ENCODE measurements at places on chromosomes 11 and 22. TPM values are rescaled to one million over a fixed set of nuclear protein-coding genes. Genes with fewer than 3 reads are reported as not detected.

GRCh38 chr11:81331088-81331487, 1402.6 kb downstream of the FAM181B start:
- DNase-seq, result no peak

- DNase-seq, result no peak
Observed at GRCh38 chr22:17375914-17376614, 6.8 kb downstream of the CECR2 start.

The MUC2 gene
- not detected for total RNA-seq

GRCh38 chr22:39361496-39361895, 11.7 kb downstream of the SYNGR1 start:
- DNase-seq, result no peak

DNA sequence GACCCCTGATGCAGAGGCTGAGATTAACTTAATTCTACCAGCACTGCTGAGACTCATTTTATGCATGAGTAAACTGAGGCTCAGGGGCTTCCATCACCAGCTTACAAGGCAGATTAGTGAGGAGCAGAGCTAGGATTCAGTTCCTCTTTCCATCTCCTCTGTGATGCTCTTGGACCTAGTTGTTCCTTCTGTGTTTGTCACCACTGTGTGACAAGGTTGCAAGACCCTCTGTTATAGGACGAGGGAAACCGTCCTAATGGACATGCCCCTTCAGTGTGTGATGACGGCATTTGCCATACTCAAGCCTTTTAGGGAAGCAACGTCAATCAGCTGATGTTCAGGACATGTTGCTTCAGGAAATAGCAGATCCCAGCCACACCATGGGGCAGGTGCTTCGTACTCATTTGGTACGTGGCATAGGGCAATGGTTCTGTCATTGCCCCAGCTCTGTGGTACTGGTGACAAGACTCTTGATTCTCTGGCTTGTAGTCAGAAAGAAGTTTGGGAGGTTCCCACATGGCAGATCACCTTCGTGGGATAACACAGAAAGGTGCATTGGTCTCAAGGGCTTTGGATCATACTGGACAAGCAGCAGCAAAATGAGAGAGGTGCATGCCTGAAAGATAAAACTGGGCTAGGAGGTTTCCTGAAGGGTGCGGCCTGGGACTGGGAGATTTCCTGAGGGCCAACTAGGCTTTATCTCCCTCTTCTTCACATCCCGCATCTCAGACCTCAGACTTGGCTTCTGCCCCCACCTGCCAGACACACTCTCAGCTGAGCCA, 23.9 kb upstream of the CD44 start:
- no peak for DNase-seq

GRCh38 chr11:58830673-58831301, 13.7 kb downstream of the GLYATL2 start:
- no peak for DNase-seq

DNA sequence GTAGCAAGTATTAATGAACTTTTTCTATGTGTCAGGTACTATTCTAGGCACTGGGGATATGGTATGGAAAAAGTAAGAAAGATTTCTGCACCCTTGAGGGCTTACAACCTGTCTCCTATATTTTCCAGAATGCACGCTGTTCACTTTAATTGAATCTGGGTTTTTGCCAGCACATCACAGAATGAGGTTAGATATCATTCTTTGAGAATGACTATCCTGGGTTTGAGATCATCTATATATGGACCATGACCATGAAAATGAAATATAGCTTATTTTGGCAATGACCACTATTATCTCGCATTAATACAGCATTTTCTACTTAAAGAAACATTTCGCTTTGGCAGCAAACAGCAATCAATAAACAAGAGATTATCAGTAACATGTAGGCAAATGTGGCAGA, 46.9 kb downstream of the C11orf71 start:
- DNase-seq, result no peak

The KDM4F gene
- total RNA-seq, result not detected

- DNase-seq, result no peak
Observed at GRCh38 chr11:125069796-125070195, 6.7 kb downstream of the SLC37A2 start.

DNA sequence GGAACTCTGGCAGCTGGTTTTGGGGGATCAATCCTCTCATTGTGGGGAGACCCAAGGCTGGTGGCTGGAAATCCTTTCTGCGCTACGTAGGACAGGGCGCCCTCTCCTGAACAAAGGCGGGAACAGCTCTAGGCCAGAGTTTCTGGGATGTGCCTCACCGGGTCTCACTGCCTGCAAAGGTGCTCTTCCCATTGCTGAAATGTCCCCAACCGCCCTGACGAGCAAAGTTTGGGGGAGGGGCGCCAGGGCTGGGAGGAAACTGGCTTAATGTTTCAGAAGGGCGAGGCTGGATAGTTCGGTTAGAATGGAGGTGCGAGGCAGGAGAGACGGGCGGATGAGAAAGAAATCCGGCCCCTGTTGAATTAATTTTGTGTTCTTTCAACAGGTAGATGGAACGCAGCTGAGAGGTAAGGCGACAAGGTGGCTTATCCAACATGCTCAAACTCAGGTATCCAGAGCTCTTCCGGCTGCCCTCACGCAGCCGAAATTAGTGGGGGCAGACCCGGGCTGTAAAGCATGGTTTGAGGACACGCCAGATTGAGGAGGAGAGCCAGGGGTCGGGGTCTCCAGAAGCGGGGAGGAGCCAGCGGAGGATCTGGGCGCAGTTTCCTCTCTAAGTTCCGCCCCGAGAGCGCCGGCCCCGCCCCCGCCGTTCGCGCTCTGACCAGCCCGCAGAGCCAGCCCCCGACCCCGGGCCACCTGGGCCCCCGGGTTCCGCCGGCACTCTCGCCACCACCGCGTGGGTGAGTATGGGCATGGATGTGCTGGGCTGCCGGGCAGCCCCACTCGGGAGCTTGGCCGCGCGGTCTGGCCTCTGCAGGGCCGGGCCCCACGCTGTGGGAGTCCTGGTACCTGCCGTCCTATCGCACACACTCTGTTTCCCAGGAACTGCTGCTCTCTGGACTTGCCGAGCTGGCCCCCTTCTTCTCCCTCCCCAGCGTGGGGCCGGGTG, at the start of gene PGAP2:
Gene PGAP2 (plus strand): TSS at position 652 of the 952 bp plus-strand sequence. CDS start 2,700 bp downstream, outside the sequence.
- peak; percentile 42 for DNase-seq

GRCh38 chr11:79287952-79288351, 152.9 kb downstream of the TENM4 start:
- DNase-seq, result no peak

DNA sequence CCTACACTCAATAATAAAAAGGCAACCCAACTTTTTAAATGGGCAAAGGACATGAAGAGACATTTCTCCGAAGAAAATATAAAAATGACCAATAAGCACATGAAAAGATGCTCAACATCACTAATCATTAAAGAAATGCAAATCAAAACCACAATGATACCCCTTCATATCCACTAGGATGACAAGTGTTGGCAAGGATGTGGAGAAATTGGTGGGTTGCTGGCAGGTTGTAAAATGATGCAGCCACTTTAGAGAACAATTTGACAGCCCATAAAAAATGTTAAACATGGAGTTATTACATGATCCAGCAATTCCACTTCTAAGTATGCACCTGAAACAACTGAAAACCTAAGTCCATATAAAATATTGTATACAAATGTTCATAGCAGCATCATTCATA, 73.2 kb upstream of the LMO2 start:
- no peak for DNase-seq

The TH gene
- total RNA-seq, result not detected

The OR8D4 gene
- total RNA-seq, result not detected

- DNase-seq, result no peak
Observed at GRCh38 chr11:117946156-117946841, 17.1 kb upstream of the TMPRSS13 start.

DNA sequence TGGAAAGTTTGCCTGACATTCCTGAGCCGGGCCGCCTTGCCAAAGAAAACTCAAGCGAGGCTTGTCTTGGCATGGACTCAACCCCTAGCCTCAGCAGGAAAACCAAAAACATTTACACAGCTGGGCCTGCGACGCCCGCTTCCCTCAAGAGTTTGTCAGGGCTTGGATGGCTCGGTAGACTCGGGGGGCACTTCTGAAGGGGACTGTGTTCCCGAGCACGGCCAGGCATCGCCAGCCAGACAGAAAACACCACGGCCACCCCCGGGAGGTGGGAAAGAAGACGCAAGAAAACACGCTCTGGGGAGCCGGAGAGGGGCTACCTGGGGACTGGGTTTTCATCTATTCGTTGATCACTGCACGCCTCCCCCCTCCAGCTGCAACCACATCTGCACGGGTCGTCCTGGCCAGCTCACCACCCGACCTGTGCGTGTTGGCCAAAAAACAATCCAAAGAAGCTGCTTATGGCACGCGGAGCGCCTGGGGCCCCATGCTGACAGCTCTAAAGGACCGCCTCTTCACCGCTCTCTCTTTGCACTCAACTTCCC, 380.7 kb downstream of the MN1 start:
- DNase-seq, result peak; percentile 71

GRCh38 chr11:35943309-35943708, 553 bp upstream of the LDLRAD3 start:
- no peak for DNase-seq

GRCh38 chr11:79021601-79022000, 419.2 kb downstream of the TENM4 start:
- no peak for DNase-seq

The SPINDOC gene
- 11.8 TPM for total RNA-seq

- DNase-seq, result no peak
Observed at GRCh38 chr11:94129512-94130297, 1.1 kb downstream of the PANX1 start.

GRCh38 chr11:80727315-80727714, 1286.5 kb upstream of the TENM4 start:
- DNase-seq, result peak; percentile 32

DNA sequence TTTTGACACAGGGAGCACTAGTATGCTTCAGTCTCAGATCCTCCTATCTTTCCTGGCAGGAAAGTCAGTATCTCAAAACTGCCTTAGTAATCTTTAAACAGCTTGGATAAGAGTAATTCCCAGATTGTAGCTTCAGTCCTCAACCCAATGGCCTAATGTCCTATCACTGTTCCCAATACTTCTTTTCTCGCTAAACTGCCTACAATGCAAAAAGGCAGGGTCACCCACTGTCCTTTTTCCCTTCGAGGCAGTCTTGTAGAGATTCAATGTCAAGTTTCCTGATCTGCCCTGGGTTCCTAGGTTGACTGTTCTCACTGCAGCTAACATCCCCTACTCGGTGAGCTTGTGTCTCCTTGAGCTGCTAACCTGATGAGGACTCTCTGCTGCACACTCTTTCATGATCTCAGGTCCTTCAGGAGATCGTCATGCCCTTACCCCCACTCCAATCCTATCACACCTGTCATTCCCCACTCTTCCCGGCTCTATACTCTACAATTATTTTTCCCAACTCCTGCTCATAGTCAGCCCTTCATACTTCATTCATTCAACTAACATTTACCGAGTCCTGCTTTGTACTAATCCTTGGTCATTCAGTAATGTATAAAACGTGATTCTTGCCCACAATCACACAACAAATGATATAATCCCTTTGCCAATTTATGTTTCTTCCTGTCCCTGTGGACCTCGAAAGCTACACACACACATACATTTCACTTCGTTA, 904 bp downstream of the C2CD3 start:
- no peak for DNase-seq

DNA sequence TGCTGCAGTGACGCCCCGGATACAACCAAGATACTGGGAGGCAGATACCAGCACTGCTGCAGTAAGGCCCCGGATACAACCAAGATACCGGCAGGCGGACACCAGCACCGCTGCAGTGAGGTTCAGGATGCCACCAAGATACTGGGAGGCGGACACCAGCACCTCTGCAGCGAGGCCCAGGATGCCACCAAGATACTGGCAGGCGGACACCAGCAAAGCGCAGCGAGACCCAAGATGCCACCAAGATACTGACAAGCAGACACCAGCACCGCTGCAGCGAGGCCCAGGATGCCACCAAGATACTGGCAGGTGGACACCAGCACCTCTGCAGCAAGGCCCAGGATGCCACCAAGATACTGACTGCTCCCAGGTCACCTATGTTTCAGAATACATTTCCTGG, 225.2 kb downstream of the BRD1 start:
- DNase-seq, result no peak

DNA sequence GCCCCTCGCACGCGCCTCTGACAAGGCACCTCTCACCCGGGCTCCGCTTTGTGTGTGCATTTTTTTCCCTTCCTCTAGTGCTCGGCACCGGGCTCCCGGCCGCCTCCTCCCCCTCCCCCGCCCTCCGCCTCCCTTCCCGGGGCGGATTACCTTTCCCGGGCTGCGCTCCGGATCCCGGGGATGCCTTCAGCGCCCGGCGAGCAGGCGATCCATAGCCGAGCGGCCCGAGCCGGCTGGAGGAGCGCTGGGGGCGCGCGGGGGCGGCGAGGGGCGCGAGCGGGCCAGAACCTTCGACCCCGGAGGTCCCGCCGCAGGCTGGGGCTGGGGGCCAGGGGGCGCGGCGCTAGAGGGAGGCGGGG, 282 bp downstream of the MPPED2 start:
- DNase-seq, result no peak

DNA sequence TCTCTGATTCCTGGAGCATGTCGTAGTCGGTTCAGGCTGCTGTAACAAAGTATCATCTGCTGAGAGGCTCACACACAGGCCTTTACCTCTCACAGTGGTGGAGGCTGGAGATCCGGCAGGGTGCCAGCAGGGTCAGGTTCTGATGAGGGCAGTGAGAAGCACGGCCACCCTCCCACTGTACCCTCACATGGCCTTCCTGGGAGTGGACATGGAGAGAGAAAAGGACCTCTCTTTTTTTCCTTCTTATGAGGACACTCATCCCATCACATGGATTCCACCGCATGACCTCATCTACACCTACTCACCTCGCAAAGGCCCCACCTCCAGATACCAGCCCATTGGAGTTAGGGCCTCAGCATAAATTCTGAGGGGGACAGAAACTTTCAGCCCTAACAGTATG, 99.5 kb downstream of the BCR start:
- no peak for DNase-seq

DNA sequence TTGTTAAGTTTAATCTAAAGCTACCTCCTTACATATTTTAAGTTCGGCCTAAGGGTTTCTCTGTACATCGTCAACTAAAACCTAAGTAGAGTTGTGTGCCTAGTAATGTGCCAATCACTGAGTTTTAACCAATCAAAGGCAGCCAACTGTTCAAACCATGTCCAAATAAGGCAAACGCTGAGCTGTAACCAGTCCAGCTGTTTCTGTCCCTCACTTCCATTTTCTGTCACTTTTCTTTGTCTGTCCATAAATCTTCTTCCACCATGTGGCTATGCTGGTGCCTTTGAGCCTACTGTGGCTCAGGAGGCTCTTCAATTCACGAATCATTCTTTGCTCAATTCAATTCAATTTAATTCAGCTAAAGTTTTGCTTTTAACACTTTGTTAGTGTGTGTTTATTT, 13.9 kb upstream of the ATXN10 start:
- no peak for DNase-seq

DNA sequence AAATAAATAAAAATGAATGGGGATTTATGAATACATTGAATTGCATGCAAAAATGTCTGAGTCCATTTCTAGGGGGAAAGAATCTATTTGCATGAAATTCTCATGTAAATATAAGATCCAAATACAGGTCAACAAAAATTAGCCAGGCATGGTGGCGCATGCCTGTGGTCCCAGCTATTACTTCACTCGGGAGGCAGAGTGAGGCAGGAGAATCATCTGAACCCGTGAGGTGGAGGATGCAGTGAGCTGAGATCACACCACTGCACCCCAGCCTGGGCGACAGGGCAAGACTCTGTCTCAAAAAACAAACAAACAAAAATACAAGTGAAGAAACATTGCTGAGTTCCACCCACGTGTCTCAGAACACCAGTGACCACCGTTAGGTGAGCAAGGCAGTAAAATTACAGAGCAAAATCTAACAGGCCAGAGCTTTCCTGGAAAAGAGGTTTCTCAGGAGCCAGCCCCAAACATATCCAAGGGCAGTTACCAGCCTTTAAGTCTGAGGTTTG, 17.3 kb downstream of the PACSIN2 start:
- DNase-seq, result no peak
